NCI-H524 (cell line): ENCODE measurements at places on chromosomes 3 and 15.

DNA sequence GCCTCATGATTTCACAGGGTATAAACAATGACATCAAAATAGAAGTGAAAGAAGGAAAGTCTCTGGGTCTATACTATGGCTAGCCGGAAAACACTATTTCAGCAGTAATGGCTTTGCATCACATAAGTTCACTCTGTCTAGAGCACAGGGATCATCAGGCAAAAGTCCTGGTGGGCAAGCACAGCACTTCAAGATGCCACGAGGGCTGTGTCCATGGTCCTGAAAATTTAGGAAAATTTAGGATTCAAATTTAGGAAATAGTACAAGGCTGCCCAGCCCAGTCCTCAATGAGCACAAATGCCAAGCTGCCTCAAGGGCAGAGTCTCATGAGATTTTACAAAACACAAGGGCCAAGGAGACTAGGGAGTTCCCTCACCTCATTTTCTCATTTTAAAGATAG lies 54.1 kb downstream of the RORA start:
- DNase-seq, result no peak

DNA sequence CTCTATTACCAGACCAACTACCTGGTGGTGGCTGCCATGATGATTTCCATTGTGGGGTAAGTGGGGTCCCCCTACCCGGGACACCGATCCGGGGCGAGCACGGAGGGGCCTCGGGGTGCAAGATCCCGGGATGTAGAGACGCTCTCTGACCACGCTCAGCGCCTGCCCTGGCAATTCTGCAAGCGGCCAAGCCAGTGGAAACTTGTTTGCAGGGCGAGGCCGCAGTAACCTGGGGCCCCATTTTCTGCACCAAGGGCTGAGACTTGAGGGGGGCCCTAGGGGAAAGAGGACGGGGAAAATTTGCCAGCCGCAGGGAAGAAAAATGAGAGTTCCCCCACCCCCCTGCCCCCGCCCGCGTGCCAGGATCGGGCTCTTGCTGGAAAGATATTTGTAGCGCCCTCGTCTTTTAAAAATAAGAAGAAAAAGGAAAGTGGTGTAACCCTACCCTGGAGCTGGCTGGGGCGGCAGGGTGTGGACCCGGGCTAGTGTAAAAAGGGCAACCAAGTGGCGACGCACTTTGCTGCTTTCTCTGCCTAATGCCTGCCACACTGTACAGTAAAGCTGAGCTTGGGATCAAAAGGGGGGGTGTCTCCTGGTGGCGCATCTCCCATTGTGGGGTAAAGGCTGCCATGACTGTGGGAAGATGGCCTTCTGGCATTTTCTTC lies 563 bp downstream of the ARL6IP5 start:
- no peak for DNase-seq

DNA sequence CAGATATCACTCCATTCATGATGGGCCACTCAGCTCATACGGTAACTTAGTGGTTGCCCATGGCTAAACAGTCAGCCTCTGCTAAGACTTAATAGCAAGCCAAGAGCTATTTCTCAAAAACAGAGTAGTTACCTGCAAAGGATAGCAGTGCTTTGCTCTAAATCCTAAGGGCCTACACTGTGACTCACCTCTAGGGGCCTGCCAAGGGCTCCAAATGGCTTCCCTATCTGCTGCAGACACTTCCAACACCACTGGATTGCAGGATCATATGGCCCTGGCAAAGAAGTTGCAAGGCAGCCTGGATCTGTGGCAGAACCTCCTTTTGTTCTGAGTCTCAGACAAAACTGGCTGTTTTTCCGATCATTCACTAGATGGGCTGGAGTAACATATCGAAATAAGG lies 17.8 kb downstream of the CGGBP1 start:
- no peak for DNase-seq

DNA sequence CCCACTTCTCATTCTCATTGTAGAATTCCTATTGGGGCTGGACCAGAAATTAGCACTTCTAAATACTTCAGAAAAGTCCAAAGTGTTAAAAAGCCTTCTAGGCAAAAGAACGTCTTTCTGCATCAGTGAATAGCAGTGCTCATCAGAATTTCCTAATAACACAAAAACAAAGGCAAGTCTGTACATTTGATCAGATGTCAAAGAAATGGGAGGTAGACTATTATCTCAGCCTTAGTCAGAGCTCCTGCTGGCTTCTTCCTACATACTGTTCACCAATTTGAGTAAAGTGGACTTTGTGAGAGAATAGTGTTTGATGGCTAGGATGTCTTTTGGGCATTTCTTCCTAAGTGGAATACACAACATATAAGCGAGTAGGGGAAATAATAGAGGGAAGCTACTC lies 48.7 kb downstream of the FOXB1 start:
- DNase-seq, result no peak

DNA sequence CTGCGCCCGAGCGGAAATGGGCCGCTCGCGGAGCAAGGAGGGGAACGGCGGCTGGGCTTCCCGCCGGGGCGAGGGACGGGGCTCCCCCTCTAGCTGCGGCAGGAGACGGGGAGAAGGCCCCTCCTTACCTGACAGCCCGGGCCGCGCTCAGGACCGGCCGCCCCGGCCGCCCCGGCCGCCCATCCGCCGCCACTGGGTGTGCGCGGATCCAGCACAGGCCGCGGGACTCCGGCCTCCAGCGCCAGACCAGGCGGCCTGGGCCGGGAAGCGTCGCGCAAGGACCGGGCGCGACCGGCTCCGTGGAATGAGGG lies 296 bp downstream of the TPRA1 start:
- no peak for DNase-seq

GRCh38 chr3:52614689-52615088 lies 71.0 kb downstream of the PBRM1 start:
- DNase-seq, result no peak

DNA sequence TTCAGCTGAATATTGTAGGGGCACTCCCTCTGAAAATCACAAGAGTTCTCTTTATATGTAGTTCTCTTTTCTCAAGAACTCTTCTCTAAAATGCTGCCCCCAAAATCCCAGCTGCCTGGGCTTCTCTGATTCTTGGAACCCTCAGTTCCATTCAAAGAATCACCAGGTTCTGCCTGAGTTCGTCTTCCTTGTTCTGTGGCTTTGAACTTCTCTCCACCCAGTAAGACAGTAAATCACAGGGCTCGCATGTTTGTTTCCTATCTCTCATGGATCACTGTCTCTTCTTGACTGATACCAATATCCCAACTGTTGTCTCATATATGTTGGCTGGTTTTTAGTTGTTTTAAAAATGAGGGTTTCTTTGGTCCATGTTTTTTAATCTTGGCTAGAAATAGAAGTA lies 359.5 kb upstream of the CBLB start:
- DNase-seq, result no peak

DNA sequence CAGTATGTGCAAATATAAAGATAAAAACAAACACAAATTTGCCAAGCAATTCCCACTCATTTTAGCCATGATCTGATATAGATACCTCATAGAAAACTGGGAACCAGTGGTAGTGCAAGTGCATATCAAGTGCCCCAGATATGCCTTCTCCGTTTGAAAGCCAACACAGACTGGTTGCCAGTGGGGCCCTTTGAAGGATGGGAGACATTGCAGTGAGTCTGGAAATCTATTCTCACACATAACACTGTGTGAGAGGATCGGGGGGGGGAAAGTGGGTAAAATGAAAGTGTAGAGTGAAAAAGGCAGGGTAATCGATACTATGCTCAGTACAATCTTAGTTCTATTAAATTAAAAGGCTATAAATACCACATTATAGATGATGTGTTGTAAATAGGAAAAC lies 83.0 kb downstream of the CBLB start:
- no peak for DNase-seq

GRCh38 chr3:132368962-132369361 lies 48.3 kb upstream of the DNAJC13 start:
- no peak for DNase-seq

GRCh38 chr15:90459368-90459767 lies 70.4 kb upstream of the CRTC3 start:
- no peak for DNase-seq

- DNase-seq, result no peak
Observed at GRCh38 chr3:11640009-11640673, 3.6 kb downstream of the VGLL4 start.

- DNase-seq, result no peak
Observed at GRCh38 chr3:128081846-128082245, 29.6 kb downstream of the SEC61A1 start.

- no peak for DNase-seq
Observed at GRCh38 chr3:75692061-75692460, 27.9 kb downstream of the FRG2C start.

GRCh38 chr3:141006344-141006743 lies 44.8 kb upstream of the SPSB4 start:
- no peak for DNase-seq

DNA sequence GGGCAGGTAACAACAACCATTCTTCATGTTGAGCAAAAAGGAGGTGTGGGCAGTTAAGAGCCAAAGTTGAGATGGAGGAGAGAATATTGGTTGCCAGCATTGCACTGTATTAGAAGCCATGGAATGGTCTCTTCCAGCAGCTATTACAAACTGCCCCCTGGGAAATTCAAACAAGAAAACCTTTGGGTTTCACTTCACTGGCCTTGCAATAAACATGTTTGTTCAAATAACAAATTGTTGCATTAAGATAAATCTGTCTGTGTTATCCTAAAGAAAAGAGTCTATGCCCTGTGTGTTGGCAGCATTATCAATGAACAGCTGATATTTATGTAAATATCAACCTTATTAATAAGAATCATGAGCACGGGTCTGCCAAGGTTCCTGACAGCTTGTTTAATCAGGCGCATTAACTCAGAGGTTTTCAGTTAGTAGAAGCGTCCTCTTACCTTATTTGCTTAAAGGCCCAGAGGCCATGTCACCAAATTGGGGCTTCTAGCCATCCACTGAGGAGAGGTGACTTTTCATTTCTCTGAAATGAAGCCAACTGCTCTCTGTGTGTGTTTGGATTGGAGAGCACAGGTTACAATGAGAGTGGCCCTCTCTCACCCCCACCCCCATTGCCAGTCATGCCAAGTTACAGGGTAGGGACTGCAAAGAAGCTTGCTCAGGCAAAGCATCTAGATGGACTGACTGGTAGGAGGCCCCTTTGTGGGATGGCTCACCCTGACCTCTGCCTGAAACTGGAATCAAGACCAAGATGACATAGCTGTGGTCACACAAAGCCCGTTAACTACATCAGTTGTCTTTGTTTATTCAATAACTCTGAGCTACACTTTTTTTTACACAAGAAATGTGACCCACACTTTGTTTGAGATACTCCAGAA lies 10.5 kb downstream of the FILIP1L start:
- no peak for DNase-seq

DNA sequence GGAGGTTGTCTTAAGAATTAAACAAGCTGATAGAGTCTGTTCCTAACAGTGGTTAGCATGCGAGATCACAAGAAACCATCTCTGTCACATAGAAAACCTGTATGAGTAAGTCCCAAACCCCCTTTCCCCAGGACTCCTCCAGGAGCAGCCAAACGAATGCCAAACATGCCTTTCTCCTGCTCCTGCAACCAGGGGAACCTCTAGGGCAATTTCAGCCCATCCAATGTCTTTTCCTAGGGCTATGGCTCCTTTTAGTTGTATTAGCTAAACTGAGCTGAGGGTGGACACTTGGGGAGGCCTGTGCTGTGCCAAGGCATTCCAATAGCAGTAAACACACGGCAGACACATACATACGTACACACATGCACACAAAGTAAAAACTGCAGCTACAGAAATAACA lies 36.5 kb upstream of the TIMP4 start:
- DNase-seq, result no peak

DNA sequence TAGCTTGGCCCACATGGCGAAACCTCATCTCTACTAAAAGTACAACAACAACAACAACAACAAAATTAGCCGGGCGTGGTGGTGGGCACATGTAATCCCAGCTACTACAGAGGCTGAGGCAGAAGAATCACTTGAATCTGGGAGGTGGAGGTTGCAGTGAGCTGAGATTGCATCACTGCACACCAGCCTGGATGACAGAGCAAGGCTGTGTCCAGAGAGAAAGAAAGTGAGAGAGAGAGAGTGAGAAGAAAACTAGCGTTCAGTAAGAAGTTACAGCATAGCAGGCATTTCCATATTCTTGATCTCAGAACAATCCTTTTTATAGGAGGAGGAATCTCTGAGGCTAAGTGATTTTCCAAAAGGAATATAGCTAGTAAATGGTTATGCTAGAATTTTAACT lies 1076.1 kb downstream of the AGBL1 start:
- no peak for DNase-seq

- no peak for DNase-seq
Observed at GRCh38 chr3:196399485-196399945, 32.7 kb downstream of the UBXN7 start.

GRCh38 chr15:60889006-60889405 lies 340.1 kb downstream of the RORA start:
- no peak for DNase-seq

GRCh38 chr3:190059242-190059590 lies 61.5 kb downstream of the P3H2 start:
- no peak for DNase-seq

DNA sequence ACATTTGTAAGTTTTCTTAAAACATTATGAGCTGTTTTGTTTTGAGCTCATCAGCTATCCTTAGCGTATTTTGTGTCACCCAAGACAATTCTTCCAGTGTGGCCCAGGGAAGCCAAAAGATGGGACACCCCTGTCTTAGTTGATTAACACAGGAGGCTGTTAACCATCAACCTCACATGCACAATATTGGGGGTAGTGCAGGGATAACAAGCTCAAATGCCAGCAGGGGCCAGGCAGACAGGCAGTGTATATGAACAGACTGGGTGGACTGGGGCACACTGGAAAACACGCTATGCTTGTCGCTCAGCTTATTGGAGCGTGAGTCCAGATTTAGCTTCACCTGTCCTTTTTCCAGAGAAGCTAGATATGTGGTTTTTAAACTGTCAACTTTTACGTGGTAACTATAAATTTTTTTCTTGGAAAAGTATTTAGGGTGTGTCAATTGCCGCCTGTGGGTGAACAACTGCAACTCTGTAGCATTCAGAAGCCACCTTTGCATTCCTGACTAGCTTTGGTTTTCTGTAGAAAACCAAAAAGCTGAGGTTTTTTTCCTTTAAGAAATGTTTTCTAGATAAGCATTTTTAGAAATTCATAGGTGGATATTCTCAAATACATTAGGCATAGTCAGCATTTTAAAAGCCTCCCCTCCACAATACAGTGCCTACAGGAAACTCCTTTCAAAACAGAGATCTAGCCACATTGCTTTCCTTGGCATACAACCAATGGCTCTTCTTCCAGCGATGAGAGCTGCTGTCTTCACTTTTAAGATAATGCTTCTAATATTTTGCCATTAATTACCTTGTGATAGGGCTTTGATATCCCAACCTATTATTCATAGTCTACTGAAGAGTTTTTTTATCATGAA lies 14.6 kb downstream of the PSMD6 start:
- DNase-seq, result no peak

- no peak for DNase-seq
Observed at GRCh38 chr3:101544161-101544850, 17.4 kb upstream of the TRMT10C start.

DNA sequence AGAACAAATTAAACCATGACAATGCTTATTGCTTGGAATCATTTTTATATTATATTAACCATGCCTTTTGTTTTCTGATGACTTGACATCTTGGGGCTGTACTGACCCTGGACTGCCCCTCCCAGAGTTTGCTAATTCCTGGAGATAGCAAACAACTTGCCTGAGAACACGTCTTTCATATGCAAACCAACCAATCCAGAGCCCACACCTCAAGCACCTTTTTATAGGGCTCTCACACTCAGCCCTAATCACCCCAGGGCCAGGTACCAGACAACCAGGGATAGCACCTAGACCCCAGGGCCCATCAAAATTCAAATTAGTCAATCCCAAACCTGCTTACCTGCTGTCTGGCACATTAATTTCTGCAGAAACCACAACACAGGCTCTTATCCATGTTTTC lies 36.9 kb downstream of the MRPS11 start:
- no peak for DNase-seq

- DNase-seq, result no peak
Observed at GRCh38 chr15:83449937-83450506, 2.9 kb downstream of the SH3GL3 start.

- DNase-seq, result no peak
Observed at GRCh38 chr3:52238193-52238760, 681 bp downstream of the TWF2 start.
